Thyroid gland (tissue), 4 donors: ENCODE measurements at places on chromosomes 11 and 22. TPM values are rescaled to one million over a fixed set of nuclear protein-coding genes. Genes with fewer than 3 reads are reported as not detected.

The TTC28 gene
- total RNA-seq, result 99.7 TPM

The CRACR2B gene
- 4.1 TPM for total RNA-seq

The LMO2 gene
- 50.0 TPM for total RNA-seq

The GNAZ gene
- total RNA-seq, result 8.2 TPM

The MAPK8IP2 gene
- 3.3 TPM for total RNA-seq

The IGLL1 gene
- total RNA-seq, result not detected

The TST gene
- 51.2 TPM for total RNA-seq

The MS4A15 gene
- not detected for total RNA-seq

DNA sequence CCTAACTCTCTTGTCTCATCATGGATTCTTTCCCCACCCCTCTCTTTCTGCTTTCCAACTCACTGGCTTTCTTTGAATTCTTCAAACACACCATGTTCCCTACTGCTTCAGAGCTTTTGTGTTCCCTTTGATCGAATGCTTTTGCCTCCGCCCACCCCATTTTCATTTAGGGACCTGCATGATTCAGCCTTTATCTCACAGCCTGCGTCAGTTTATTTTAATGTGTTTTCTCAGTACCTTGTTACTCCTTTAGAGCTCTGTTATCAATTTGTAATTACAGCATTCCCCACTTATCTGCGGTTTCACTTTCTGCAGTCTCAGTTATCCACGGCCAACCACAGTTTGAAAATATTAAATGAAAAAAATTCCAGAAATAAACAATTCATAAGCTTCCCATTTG lies 451.3 kb downstream of the METTL15 start:
- no peaks in the 10 kb centered on the region for H3K4me1 ChIP-seq
- DNase-seq, result no peak
- H3K27ac ChIP-seq, result no peak overlapping the region
- H3K36me3 ChIP-seq, result no peaks in the 10 kb centered on the region

DNA sequence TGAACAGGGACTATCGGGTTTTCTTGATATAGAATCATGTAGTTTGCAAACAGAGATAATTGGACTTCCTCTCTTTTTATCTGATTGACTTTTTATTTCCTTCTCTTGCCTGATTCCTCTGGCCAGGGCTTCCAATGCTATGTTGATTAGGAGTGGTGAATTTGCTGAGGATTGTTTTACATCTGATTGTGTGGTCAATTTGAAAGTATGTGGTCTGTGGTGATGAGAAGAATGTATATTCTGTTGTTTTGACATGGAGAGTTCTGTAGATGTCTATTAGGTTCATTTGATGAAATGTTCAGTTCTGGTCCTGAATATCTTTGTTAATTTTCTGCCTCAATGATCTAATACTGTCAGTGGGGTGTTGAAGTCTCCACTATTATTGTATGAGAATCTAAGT lies 713.2 kb upstream of the CCDC179 start:
- H3K27ac ChIP-seq, result no peak overlapping the region
- H3K4me3 ChIP-seq, result no peak overlapping the region
- no peaks in the 10 kb centered on the region for H3K36me3 ChIP-seq
- no peak for DNase-seq
- no peaks in the 10 kb centered on the region for H3K4me1 ChIP-seq

DNA sequence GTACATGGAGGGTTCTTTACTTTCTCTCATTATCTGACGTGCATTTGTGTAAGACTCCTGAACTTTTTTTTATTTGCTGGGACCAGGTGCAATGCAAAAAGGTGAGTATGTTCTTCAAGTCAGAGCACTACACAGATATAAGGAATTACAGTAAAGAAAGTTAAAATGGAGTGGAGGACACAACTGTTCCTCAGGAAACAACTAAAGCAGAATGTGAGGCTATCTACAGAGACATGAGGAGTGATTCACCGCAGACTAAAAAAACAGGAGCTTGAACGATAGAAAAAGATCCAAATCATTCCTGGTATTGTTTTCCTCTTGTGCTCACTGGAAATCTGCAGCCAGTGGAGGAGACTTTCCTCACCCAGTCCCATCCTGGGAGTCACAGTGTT lies 106.2 kb downstream of the ABTB2 start:
- no peak for DNase-seq
- H3K36me3 ChIP-seq, result no peaks in the 10 kb centered on the region
- peaks cover 11% of the 10 kb centered on the region for H3K4me1 ChIP-seq
- no peak overlapping the region for H3K27ac ChIP-seq
- no peaks in the 10 kb centered on the region for H3K27me3 ChIP-seq

DNA sequence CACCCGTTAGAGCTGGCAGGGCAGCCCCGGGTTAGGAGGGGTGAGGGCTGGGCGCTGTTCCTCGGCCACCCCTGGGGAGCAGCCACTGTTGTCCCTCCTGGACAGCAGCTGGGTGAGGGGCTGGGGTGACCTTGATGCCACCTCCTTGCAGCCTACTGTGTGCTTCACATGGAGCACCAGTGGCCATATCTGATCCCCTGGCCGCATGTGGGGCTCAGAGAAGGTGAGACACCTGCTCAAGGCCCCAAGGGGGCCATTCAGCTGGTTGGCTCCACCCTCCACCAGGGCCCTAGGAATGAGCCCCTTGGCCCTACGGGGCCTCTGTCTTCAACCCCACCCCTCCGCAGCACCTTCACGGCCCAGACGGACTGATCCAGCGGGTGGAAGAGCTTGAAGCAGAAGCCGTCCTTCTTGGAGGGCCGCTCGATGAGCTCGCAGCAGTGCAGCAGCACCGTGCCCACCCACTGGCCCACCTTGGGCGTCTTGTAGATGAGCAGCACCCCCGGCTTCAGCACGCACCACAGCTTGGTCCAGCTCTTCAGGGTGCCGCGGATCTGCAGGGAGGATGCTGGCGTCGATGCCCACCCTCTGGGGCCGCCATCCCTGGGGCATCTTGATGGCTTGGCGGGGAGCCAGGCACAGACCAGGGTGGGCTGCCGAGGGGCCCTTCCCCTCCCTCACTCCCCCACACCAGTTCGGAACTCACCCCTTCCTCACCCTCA lies 44.9 kb downstream of the OSBPL5 start:
- H3K27me3 ChIP-seq, result no peaks in the 10 kb centered on the region
- peak; percentile 1 for DNase-seq
- peaks cover 9% of the 10 kb centered on the region for H3K36me3 ChIP-seq
- H3K4me1 ChIP-seq, result peaks cover 3% of the 10 kb centered on the region

DNA sequence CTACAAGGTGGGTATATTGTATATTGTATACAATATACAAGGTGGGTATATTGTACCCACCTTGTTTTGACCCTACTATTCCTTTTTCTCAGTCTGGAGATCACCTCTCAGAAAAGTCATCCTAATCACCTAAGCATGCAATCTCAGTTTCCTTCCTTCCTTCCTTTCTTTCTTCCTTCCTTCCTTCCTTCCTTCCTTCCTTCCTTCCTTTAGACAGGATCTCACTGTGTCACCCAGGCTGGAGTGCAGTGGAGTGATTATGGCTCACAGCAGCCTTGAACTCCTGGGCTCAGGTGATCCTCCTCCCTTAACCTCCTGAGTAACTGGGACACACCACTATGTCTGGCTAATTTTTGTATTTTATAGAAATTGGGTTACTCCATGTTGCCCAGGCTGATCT lies 1.2 kb upstream of the KCNE3 start:
- no peak overlapping the region for H3K27ac ChIP-seq
- H3K4me1 ChIP-seq, result peaks cover 16% of the 10 kb centered on the region
- H3K4me3 ChIP-seq, result no peak overlapping the region
- no peak for DNase-seq
- no peaks in the 10 kb centered on the region for H3K36me3 ChIP-seq

- no peaks in the 10 kb centered on the region for H3K36me3 ChIP-seq
- H3K4me1 ChIP-seq, result peaks cover 47% of the 10 kb centered on the region
- peak overlapping the region; percentile 78 for H3K27ac ChIP-seq
These were observed 12.7 kb downstream of the TOM1 start for GRCh38 chr22:35312198-35313059.

- no peaks in the 10 kb centered on the region for H3K36me3 ChIP-seq
- no peak for DNase-seq
- peak overlapping the region; percentile 55 for H3K27ac ChIP-seq
- no peaks in the 10 kb centered on the region for H3K27me3 ChIP-seq
These were observed 203.1 kb upstream of the CADM1 start for GRCh38 chr11:115707180-115707905.

DNA sequence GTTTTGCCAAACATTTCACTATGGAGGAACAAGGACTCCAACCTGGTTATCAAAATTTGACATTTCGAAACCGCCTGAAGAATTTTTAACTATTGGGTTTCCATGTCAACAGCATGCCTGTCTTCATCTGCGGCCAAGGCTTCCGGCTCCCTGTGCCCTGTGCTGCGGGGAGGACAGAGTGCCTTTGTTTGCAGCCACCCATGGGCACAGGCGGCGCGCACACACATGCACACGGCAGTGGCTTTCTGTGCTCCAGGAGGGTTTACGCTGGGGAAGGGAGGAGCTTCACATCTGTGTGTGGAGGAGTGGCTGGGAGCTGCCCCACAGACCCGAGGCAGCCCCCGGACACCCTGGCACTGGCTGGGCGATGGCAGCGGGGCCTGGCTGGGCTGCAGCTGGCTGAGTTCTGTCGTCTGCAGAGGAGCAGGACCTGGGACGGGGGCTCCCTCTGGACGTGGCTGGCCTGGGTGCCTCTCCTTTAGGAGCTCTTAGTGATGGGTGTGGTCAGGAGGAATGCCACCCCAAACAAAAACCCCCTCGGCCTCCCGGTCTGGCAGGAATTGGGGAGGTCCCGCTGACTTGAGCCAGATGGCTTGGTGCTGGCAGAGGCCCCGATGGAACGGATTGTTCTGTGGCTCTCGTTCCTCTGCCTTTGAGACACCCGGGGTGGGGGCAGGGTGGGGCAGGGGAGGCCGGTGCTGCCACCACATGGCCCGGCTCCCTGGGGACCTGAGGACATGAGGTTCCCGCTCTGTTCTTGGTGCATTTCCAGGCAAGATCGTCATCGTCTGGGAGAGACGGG lies 1290.9 kb downstream of the BRD1 start:
- no peak overlapping the region for H3K4me3 ChIP-seq
- H3K4me1 ChIP-seq, result no peaks in the 10 kb centered on the region
- no peaks in the 10 kb centered on the region for H3K36me3 ChIP-seq
- H3K27ac ChIP-seq, result no peak overlapping the region
- DNase-seq, result no peak

DNA sequence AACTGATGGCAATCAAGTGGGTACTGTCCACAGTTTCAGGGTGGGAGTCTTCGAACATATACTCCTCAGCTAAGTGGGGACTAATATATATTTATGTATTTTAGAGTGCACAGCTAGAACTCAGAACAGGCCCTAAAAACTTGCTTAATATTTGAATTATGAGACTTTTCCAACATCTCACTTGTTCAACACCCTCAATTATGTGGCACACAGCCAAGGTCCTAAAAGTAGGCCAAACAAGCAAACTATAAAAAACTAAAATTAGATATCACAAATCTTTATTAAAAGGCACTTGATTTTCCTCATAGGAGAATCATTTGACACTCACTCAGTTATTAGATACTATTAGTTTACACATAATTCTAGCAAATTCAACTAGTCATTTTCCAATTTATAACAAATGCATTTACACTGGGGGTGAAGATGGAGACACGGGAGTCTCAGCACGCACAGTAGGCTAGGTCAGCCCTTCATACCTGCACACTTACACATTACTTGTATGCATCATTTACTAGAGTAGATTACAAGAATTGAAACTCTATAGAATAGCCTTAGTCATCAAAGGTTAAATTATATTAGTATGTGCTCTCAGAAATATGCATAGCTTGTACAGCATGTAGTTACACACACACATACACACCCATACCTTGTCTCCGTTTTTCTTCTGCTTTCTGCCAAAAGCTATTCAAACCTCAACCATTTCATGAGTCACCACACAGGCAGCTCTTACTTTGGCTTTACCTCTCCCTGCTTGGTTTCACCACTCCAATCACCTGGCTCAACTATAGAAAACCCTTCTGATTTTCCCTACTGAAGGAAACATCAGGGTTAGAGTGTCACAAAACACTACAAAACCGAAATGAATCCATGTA lies 171.5 kb downstream of the SBF2 start:
- H3K27ac ChIP-seq, result peak overlapping the region; percentile 12
- peak; percentile 13 for DNase-seq
- H3K4me3 ChIP-seq, result no peak overlapping the region

GRCh38 chr22:24159650-24160049 lies 21.6 kb upstream of the SUSD2 start:
- peak; percentile 70 for DNase-seq
- H3K27ac ChIP-seq, result peak overlapping the region; percentile 63
- H3K36me3 ChIP-seq, result no peaks in the 10 kb centered on the region
- no peaks in the 10 kb centered on the region for H3K27me3 ChIP-seq

DNA sequence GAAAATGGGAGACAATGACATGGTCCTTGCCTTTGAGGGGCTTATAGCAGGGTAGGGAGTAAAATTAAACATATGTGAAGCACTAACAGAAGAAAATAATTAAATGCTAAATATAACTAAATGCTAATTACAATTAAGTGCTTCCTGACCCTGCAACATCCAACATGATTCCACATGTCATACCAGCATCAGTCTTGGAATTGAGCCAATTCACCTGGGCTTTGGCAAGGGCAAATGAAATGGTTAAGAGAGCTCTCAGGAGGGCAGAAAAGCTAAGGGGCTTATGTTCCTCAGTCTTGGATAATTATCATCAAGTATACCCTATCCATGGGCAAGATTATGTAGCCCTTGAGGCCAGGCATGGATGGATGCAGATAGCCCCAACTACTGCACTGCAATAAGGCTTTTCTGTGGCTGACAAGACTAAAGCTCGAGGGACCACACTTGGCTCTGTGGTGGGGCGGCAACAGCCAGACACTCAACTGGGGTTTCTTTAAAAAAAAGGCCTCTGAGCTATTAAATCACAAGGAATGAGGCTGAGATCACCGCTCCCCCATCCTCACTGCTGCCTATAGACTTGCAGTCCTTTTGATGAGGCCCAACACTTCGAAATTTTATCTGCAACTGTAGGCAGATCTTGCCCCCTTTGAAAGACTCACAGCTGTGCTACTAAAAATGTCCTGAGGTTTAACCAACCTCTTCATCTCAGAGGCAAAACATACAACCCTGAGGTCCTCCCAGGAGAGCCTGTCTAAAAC lies 39.0 kb downstream of the IL18BP start:
- no peak overlapping the region for H3K4me3 ChIP-seq
- peaks cover 14% of the 10 kb centered on the region for H3K36me3 ChIP-seq
- H3K4me1 ChIP-seq, result peaks cover 47% of the 10 kb centered on the region
- DNase-seq, result no peak

DNA sequence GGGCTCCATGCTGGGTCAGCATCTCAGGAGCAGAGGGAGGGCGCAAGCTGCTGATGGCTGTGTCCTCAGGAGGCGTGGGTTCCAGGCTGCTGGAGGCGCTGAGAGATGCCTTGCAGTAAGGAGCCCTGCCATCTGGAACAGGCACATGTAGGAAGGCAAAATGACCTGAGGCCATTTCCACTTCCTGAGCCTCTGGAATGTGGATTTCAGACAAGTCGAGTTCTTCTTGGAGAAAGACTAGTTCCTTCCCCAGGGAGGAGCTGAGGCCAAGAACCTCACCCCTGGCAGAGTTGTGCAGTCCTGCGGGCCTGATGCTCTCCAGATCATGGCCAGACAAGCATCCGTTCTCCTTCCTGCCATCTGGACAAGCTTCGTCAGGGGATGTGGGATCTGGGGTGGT lies 19.3 kb downstream of the HPS4 start:
- H3K36me3 ChIP-seq, result peaks cover 53% of the 10 kb centered on the region
- no peak overlapping the region for H3K4me3 ChIP-seq
- DNase-seq, result no peak
- no peaks in the 10 kb centered on the region for H3K4me1 ChIP-seq
- no peaks in the 10 kb centered on the region for H3K27me3 ChIP-seq
- no peak overlapping the region for H3K27ac ChIP-seq

- no peak overlapping the region for H3K27ac ChIP-seq
- no peak overlapping the region for H3K4me3 ChIP-seq
- no peaks in the 10 kb centered on the region for H3K4me1 ChIP-seq
- no peak for DNase-seq
These were observed 4.5 kb upstream of the RFPL1 start for GRCh38 chr22:29433856-29434255.
